ENCODE measurements at places on chromosomes 2 and 18. TPM values are rescaled to one million over a fixed set of nuclear protein-coding genes. Genes with fewer than 3 reads are reported as not detected.

NCL gene
- 198 TPM for total RNA-seq

ABHD1 gene
- not detected for total RNA-seq

FAHD2B gene
- total RNA-seq, result 7.5 TPM

OSBPL6 gene
- 1.1 TPM for total RNA-seq

KCNF1 gene
- 0.14 TPM for total RNA-seq

PAX8 gene
- total RNA-seq, result 0.14 TPM

ASB18 gene
- not detected for total RNA-seq

ICA1L gene
- total RNA-seq, result 4.4 TPM

AQP12A gene
- total RNA-seq, result not detected

NOL4 gene
- total RNA-seq, result not detected

CNGA3 gene
- total RNA-seq, result not detected

ALS2 gene
- 30.0 TPM for total RNA-seq

KCNG2 gene
- total RNA-seq, result 4.7 TPM

C2orf72 gene
- total RNA-seq, result under 0.01 TPM

CYTIP gene
- total RNA-seq, result not detected

FLACC1 gene
- 0.74 TPM for total RNA-seq

TSPYL6 gene
- total RNA-seq, result not detected

CNRIP1 gene
- 28.4 TPM for total RNA-seq

NEMP2 gene
- 6.0 TPM for total RNA-seq

DCDC2C gene
- total RNA-seq, result not detected

FN1 gene
- 808 TPM for total RNA-seq

SH3RF3 gene
- total RNA-seq, result 2.6 TPM

SLC16A14 gene
- 4.1 TPM for total RNA-seq

C2orf81 gene
- 0.57 TPM for total RNA-seq

ZC3H6 gene
- 3.4 TPM for total RNA-seq

FSHR gene
- total RNA-seq, result not detected

NT5C1B gene
- not detected for total RNA-seq

RELCH gene
- total RNA-seq, result 22.8 TPM

CHMP1B gene
- total RNA-seq, result 63.9 TPM

LRRC30 gene
- not detected for total RNA-seq

NR4A2 gene
- total RNA-seq, result 0.09 TPM

WDR33 gene
- total RNA-seq, result 17.8 TPM

TXNDC2 gene
- under 0.01 TPM for total RNA-seq

DIS3L2 gene
- total RNA-seq, result 16.4 TPM

PDCD1 gene
- not detected for total RNA-seq

UNC50 gene
- total RNA-seq, result 50.8 TPM

NEU2 gene
- total RNA-seq, result not detected

SCN1A gene
- 0.28 TPM for total RNA-seq

CD226 gene
- total RNA-seq, result 0.85 TPM

SLC4A5 gene
- total RNA-seq, result 0.14 TPM

TANK gene
- 61.8 TPM for total RNA-seq

ZNG1B gene
- 44.0 TPM for total RNA-seq

TTC31 gene
- 7.0 TPM for total RNA-seq

MTHFD2 gene
- 146 TPM for total RNA-seq

RND3 gene
- total RNA-seq, result 606 TPM

RESP18 gene
- not detected for total RNA-seq

ANKRD23 gene
- 1.00 TPM for total RNA-seq

ALPI gene
- not detected for total RNA-seq

C2orf78 gene
- total RNA-seq, result not detected

GKN2 gene
- not detected for total RNA-seq

ARHGAP15 gene
- 0.09 TPM for total RNA-seq

TBR1 gene
- not detected for total RNA-seq

KCNIP3 gene
- total RNA-seq, result 0.57 TPM

MAP3K19 gene
- total RNA-seq, result not detected

MEX3C gene
- total RNA-seq, result 28.4 TPM

UGT1A3 gene
- total RNA-seq, result not detected

SCG2 gene
- 3.3 TPM for total RNA-seq

VAMP5 gene
- 32.8 TPM for total RNA-seq

EFR3B gene
- total RNA-seq, result 1.4 TPM

IL1RL1 gene
- 0.14 TPM for total RNA-seq

All from smooth muscle cell of bladder (primary cell).